ENCODE measurements at places on chromosomes 7 and 10. TPM values are rescaled to one million over a fixed set of nuclear protein-coding genes. Genes with fewer than 3 reads are reported as not detected.

GPRIN2 gene
- 0.26 TPM for total RNA-seq

DNA sequence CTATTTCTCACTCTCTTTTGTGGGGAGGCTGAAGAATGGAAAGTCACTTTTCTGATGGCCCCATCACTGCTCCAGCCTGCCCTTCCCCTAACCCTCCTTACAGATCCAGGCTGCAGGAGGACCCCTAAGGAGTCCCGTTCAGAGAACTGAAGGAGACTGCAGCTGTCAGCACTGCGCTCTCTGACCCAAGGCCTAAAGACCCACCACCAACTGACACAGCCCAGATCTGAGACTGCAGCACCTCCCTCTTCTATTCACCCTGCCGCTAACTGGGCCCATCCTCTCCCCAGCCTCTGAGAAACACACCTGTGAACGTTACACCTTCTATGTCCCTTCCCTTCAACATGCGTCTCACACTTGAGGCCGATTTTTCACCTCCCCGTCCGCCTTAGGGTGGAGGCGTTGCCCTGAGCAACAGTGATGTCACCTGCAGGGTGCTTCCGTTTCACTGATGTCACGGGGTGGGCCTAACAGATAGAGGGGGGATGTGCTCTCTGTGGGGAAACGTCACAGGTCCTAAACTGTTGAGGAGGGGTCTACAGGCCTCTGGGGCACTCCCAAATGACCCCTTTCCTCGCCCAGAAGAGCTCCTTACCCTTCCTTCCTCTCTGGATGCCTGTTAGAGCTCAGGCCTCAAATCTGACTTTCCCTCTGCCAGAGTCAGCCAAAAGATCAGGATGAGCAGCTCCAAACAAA lies 5.1 kb downstream of the ITPRIP start:
- peak; percentile 58 for DNase-seq

DNA sequence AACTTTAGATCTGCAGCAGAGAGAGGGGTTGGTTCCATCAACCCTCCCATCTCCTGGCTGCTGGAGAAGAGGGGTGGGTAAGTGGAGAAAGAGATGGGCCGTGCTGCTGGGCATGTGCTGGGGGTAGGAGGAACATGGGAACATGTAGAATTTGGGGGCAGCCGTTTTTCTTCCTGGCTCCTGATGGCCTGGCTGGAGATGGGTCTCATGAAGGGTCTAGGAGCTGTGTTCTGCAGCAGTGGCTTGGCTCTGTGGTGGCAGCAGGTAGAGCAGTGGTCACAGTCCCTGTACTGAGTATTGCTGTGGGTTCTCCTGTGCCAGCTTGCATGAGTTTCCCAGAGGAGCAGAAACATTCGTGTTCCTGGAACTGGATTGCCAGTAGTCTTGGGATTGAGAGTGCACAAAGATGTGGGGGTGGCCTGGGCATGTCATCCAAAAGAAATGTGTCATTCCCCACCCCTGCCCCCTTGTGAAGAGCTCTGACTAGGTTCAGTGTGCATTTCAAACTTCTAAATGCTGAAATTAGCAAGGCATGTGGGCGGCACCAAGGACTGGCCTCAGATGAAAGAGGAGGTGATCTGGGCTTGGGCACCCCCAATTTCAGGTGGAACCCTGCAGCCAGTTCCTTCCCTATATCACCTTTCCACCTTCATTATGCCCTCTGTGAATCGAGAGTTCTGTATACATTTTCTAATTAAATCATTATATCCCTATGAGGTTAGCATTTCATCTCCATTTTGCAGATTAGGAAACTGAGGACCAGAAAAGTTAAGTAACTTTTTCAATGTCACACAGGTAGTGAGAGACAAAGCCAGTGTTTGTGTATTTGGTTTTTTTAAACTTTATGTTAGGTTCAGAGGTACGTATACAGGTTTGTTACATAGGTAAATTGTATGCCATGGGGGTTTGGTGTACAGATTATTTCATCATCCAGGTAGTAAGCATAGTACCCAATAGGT lies 2.1 kb downstream of the CHST3 start:
- DNase-seq: no peak

- no peak for DNase-seq
Observed at GRCh38 chr10:78851647-78852046, 217.1 kb upstream of the ZMIZ1 start.

GRCh38 chr10:71434760-71435394 lies 38.2 kb downstream of the CDH23 start:
- DNase-seq: no peak

ANXA8 gene
- 39.8 TPM for total RNA-seq

DNA sequence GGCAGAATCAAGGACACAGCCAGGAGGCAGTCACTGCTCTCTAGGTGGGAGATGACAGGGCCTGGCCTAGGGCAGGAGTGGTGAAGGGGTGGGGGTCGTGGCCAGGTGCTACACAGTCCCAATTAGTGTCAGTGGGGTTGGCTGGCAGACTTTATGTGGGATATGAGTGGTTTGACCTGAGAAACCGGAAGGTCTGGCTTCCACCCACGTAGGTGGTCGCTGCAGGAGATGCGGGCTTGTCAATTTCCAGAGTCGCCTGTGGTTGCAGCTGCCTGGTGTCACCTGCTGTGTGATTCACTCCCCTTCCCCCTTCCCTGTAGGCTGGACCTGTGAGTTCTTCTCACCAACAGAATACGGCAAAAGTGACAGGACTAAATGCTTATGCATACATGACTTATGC lies 124.3 kb downstream of the KLF6 start:
- DNase-seq: no peak

GRID1 gene
- total RNA-seq: 0.37 TPM

- no peak for DNase-seq
Observed at GRCh38 chr10:89382757-89383156, 4.9 kb downstream of the IFIT1B start.

DNA sequence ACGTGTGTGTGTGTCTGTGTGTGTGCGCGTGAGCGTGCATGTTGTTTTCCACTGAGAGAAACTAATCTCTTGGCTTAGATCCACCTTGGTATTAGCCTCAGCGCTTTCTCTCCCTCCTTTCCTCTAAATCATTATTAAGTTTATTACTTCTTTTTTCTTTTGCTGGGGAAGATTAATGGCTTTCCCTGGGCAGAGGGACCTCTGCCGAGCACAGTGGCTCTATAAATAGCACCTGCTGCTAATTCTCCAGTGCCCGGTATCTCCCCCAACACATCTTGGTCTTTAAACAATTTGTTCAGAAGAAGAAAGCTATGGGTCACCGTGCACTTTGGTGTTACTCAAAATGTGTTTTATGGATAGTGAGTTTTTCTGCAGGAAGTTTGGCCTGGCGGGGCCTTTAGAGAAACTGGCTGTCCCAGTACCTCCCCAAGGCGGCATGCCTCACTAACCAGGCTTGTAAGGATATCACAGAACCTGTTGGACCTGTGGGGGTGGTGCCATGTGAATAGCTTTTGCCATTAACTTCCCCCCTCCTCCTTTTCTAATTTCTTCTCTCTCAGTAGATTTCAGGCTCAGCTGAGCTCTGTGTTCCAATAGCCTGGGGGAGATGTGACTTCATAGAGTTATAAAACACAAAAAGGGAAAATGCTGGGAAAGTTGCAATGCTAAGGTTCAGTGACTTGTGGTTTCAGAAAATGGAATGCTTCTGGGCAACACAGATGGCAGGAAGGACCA lies 70.1 kb upstream of the RAB11FIP2 start:
- DNase-seq: no peak

DNA sequence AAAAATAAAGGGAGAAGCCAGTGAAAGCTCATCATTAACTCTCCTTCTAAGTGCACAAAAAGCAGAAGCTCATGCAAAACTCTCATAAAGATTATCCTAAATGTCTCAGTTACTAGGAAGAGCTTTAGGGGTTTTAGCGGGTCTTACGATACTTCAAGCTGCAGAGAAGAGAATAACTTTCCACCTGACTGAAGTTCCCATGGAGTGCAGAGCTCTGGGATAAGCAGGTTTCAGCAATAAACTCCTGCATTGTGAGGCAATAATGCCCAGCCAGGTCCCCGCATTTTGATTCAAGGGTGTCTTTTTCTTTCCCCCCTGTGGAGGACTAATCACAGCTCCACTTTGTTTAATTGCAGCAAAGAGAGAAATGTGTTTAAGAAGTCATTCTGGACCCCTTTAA lies 241.9 kb upstream of the SP8 start:
- DNase-seq: no peak

GRCh38 chr10:119292968-119293760 lies 85.8 kb downstream of the GRK5 start:
- no peak for DNase-seq

C7orf57 gene
- not detected for total RNA-seq

DNA sequence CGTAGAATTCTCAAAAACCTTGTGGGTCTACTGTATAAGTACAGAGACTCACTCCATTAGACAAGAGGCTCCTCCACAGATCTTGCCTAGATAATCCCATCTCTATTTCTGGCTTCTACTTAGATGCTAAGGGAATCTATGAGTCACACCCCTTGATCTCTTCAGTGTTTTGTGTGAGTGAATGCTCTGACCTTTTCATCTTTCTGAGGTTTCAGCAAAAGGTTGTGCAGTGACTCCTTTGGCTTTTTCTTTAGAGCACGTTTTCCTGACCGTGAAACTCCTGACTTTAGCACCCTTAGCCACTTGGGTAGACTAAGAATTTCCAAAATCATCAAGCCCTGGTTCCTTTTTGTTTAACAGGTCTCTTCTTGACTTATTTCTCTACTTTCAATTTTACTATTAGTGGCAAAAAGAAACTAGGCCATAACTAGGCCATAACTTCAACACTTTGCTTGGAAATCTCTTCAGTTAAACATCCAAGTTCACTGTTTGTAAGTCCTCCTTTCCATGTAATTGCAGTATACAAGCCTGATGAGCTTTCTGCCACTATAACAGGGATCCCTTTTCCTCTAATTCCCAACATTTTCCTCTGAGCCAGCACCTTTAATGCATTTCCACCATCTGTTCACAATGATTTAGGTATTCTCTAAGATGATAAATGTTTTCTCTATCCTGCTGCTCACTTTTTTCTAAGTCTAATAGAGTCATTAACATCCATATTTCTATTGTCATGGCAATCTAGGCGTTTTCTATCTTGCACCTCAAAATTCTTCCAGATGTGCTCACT lies 19.4 kb downstream of the COPG2 start:
- no peak for DNase-seq

SOSTDC1 gene
- 2.1 TPM for total RNA-seq

DKK1 gene
- not detected for total RNA-seq

DNA sequence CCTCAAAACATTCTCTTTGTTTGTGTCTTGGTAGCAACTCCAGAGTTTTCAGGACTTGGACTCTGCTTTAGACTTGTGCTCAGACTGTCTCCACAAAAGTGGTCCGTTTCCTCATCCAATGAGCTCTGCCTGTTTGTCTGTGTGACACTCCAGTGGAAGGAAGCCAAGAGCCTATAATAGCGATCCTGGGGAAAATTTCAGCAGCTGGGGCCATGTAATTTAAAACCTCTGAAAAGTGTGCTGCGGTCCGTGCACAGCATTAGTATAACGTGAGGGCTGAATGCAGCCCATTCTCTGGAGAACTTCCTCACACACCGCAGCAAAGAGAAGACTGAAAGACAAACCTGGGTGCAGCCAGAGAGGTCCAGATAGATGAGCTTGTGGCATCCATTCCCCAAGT lies at the start of gene LRRC17:
LRRC17 (plus strand) TSS at position 259 of the 400 bp plus-strand sequence. CDS start 20,914 bp downstream, outside the sequence.
- no peak for DNase-seq

ACTL6B gene
- total RNA-seq: not detected

CDC123 gene
- 49.2 TPM for total RNA-seq

GRCh38 chr10:5830629-5831445 lies 17.6 kb upstream of the GDI2 start:
- DNase-seq: no peak

GRCh38 chr7:149093228-149093627 lies 2.7 kb upstream of the ZNF786 start:
- DNase-seq: no peak

DNA sequence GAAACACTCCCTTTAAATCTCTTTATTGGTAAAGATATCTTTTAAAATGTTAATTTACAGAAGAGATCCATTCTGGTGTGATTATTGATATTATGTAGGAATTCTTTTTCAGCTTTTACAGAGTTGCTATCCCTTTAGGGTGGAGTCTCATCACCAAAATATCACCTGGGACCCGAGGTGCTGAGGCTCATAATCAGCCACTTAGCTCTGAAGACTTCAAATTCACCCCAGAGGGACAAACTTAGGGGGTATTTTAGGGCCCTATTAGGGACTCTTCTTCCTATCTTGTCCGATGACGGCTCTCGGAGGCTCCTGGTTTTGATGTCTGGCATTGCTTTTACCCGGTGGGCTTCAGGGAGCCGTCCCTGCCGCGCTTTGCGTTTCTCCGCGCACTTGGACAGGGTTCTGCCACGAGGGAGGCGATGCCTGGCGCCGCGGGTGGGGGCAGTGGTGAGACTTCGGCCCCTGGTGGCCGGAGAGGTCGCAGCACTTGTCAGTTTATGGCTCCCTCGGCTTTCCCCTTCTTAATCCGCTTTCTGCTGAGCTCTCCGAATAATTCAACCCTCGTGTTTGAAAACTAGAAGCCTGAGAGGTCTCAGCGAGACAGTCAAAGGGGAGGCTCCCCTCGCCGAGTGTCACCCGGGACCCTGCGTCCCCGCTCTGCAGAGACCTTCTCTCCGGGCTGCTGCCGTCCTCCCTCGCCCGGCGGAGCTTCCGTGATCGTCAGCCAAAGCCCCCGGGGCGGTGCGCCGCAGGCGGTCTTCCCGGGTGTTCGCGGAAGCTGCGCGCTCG lies 27.8 kb downstream of the RBM20 start:
- peak; percentile 81 for DNase-seq

DNA sequence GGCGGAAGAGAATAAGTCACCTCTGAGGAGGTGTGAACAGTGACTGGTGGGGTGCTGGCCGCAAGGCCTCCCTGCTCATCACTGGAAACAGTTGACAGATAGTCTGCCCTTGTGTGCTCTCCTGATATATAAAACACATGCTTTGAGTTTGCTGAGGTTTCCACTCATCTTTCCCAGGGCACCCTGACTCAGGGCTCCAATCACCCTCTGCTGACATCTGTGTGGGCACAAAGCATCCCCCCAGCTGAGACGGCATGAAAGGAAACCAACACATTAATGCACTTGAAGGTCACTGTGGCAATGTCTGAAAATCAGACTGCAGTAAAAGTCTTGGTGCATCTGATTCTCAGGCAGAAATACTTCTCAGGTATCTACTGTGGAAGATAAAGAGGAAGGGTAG lies 49.8 kb downstream of the EPDR1 start:
- DNase-seq: no peak

- no peak for DNase-seq
Observed at GRCh38 chr10:95758351-95759025, 2.5 kb downstream of the ENTPD1 start.

DNA sequence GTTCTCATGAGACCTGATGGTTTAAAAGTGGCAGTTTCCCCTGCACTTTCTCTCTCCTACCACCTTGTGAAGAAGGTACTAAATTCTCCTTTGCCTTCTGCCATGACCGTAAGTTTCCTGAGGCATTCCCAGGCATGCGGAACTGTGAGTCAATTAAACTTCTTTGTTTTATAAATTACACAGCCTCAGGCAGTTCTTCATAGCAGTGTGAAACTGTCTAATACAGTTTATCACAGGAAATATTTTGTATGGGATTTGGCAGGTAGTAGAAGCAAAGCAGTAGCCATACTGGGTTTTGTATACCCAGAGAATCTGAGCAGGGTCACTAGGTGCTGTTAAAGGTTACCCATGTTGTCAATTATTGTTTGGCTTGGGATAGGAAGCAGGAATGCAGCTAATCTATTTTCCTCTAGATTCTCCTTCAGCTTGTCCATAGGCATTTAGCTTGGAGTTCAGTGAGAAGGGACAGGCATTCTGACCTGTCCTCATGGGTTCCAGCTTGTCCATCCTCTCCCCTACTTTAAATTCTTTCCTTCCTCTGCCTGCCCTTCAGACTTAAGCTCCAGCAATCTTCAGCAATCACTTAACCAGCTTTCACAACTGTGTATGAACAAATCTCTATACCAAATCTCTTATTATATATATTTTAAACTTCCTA lies 186.7 kb downstream of the PCLO start:
- DNase-seq: no peak

Measured in right atrium auricular region (tissue), 2 donors.